Brain microvascular endothelial cell (primary cell): ENCODE measurements at places on chromosomes 11 and 22.

DNA sequence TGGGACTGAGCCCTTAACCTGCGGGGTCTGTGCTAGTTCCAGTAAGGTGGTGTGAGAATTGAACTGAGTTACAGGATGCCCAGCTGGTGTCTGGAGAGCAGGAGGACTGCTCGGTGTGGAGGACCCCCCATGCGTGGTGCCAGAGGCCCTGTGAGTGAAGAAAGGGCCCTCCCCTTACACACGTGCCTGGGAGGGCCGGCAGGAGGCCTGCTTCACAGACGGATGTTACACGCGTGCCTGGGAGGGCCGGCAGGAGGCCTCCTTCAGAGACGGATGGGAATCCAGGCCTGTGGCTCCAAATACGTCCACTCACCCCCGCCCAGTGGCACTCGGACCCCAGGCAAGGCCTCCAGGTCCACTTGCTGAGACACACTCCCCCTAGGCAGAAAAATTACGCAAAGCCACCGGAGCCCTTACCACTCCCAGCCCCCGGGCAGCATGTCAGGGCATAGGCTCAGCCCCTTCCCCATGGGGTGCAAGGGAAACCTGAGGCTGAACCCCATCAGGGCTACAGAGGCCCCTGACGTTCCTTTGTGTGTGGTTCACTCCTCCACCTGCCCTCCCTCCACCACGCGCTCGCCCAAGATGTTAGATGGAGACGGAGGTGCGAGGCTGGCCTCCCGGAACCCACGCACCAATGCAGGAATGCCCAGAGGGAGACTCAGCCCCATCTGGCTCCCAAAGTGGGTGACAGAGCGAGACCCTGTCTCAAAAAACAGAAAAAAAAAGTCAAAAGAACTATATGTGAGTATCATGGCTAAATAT lies 227.8 kb downstream of the BRD1 start:
- no peak for DNase-seq

GRCh38 chr11:36825251-36825650 lies 227.2 kb upstream of the RAG2 start:
- DNase-seq: no peak

- peak; percentile 74 for DNase-seq
These were observed 35.8 kb upstream of the MYOD1 start for GRCh38 chr11:17683377-17684161.

DNA sequence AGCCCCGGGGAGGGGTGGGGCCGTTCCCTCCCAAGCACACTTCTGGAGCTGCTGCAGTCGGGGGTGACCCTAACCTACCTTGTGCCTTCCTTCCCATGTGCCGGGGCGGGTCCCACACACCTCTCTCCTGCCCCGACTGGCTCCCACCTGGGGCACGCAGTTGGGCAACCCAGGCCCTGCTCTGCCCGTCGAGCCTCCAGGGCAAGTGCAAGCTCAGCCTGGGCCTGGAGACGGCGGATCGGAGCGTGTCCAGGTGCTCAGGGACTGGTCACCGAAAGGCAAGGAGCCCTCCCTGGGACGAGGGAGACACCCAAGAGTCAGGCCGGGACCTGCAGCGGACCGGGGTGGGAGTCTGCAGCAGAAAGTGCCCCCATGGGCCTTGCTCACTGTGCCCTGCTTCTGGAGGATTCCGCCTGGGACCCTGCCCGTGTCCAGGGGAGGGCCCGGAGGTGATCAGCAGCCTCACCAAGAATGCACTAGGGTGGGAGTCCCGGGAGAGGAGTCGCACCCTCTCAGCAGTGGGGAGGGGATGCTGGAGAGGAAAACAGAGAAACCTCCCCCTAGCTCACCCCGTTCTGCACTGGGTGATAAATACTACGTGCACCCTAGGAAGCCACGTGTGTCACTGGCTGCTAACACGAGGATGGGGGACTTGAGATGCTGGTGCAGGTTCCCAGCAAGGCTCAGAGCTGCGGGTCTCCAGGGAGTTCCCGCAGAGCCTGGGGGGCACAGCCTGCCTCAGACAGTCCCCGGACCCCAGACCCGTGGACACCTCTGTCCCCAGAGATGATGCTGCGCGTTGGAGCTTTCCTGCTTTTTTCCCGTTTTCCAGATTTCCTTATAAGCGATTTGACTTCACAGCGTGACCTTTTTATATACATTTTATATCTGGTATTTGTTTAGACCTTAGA lies 5.2 kb upstream of the GATD1 start:
- no peak for DNase-seq

- DNase-seq: no peak
These were observed 10.9 kb downstream of the PRRG4 start for GRCh38 chr11:32840587-32840986.

- peak; percentile 29 for DNase-seq
These were observed 40.2 kb downstream of the DIXDC1 start for GRCh38 chr11:111977146-111978027.

GRCh38 chr11:50080256-50080655 lies 47.6 kb downstream of the OR4C45 start:
- DNase-seq: no peak

DNA sequence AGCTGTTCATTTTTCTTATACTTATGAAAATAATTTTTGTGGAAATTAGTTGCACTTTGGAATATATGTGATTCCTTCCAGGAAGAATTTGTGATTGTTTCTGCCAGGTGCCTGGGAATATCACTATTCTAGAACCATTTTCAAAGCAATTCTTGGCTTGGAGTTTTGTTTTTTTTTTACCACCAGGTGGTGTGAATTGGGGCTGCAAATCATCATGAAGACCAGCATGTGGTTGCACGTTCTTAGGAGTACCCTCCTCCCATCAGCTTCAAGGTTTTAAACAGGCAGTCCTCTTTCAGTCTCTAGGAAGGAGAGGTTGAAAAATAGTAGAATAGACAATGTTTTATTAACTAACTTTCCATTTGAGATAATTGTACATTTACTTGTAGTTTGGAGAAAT lies 25.9 kb downstream of the USP47 start:
- DNase-seq: no peak

DNA sequence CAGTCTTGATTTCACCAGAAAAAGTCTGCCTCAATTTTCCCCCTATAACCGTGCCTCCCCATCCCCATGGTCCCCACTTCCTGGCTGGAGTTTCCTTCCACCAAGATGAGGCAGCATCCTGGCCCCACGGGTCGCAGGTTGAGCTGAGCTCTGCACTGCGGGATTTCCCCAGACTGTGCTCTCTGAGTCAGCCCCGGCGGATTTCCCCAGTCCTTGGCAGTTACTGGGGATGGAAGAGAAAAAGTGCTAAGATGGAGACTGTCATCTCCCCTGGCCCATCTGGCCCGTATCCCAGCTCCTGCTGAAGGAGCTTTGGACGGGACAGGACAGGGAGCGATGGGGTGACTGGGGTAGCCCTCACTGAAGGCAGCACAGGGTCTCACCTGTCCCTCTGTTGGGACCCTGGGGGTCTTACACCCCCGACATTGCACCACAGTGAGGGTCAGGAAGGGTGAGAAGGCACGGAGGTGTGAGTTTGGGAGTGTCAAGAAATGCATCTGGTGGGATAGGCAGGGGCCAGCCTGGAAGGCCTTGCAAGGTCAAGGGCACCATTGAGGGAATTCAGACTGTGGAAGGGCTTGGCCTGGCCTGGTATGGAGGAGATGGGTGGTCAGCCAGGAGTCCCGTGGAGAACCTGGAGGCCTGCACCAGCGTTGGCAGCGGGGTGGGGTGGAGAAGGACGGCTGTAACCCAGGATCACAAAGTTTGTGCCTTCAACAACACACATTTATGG lies 36.5 kb downstream of the NADSYN1 start:
- peak; percentile 72 for DNase-seq

- DNase-seq: peak; percentile 80
These were observed 60.4 kb downstream of the SBF2 start for GRCh38 chr11:10233581-10233980.

GRCh38 chr11:94630221-94630620 lies 63.1 kb downstream of the PIWIL4 start:
- DNase-seq: no peak

DNA sequence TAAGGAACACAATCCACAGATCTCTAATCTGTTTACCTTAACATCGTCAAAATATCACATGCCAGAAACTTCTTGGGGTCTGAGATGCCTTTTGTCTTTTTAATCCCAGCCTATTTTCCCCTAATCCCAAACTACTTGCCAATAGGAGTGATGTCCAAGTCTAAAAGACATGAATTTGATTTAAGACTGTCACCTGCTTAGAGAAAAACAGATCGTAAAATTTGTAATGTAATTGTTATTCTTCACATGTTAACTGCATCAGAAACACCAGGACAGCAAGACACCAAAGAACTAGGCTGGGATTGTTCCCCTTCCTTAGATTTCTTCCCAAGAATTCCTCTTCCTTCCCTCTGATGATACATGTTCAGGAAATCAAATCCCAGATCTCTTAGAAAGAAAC lies 198.1 kb upstream of the ARHGAP20 start:
- DNase-seq: no peak

DNA sequence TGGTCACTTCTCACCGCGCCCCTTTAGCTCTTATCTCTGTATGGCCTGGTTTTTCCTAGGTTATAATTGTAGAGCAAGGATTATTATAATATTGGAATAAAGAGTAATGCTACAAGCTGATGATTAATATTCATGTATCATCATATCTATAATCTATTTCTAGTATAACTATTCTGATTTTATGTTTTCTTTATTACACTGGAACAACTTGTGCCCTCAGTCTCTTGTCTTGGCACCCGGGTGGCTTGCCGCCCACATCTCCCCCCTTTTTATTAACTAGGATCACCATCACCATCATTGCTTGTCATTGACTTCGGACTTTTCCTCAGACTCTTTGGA lies 11.0 kb downstream of the OR52K1 start:
- DNase-seq: no peak

DNA sequence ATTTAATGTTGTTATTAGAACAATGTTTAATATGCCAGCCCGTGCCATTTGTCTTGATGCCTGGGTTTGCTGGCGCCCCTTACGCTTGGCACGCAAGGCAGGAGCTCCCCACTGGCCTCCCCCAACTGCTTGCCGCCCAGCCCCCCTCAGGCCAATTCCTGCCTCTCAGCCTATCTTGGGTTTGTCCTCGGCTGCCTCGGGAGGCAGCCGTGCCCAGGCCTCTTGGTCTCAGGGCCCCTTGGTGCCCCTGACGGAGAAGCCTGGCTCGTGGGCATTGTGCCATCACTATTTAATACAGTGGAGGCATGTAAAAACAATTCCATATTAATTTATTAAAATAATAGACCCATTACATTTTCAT lies 119.8 kb downstream of the KCNQ1OT1 start:
- no peak for DNase-seq

- DNase-seq: no peak
These were observed 13.0 kb upstream of the FCHSD2 start for GRCh38 chr11:73155102-73155501.

DNA sequence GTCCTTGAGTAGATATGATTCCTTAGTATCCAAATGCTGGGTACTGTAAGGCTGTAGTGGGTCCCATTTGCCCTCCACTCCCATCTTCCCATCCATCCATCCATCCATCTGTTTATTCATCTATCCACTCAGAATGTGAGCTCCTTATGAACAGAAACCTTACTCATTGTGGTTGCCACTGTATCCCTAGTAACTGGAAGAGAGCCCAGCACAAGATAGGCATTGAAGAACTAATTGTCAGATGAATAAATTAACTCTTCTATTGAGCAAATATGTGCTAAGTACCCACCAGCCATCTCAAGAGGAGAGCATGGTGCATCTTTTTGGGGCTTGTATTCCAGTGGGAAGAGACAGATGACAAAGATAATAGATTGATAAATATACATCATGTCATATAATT lies 86.4 kb upstream of the SEZ6L start:
- no peak for DNase-seq

- no peak for DNase-seq
These were observed 148.9 kb downstream of the TBC1D22A start for GRCh38 chr22:46911346-46911745.

GRCh38 chr11:27361649-27362431 lies 1.2 kb downstream of the CCDC34 start:
- DNase-seq: no peak

DNA sequence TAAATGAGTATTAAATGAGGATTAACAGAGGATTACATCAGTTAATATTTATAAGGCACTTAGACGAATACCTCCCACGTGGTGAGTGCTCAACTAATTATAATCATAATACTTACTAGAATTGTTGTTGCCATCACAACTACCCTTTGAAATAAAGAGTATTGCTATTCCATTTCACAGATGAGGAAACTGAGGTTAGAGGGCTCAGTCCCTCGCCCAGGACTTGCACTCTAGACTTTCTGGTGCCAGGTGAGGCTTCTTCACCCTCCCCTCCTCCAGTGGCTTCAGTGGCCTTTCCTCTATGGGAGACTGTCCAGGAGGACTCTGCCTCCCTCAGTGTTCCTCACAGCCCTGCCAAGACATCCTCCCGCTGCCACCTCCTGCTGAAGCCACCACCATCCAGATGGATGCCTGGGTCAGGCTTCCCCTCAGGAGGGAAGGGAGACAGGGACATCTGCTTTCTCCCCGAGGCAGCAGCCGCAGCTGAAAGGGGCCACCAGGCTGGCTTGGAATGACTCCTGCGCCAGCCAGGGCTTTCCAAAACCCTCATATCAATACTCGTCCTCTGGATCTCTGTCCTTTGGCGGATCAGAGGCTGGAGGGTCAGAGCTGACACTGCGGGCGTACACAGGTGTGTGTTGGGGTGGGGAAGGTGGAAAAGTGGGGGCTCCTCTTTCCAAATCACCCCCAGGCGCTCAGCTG lies 580.1 kb downstream of the BUD13 start:
- DNase-seq: no peak

DNA sequence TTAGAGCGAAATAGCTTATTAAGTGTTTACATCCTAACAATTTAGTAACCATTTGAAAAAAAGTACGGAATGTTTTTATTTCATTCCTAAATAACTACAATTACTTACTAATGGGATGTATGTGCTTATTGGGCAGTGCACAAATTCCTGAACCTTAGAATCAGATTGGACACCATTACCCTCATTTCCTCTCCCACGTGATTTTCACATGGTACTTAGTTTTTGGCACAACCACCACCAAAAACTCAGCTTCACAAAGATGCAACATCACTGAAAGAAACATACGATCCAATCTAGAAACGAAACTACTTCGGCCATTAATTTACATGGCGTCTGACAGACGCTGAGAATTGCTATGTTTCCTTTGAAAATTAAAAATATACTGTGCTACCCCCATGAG lies 81.5 kb downstream of the FBXO7 start:
- no peak for DNase-seq

DNA sequence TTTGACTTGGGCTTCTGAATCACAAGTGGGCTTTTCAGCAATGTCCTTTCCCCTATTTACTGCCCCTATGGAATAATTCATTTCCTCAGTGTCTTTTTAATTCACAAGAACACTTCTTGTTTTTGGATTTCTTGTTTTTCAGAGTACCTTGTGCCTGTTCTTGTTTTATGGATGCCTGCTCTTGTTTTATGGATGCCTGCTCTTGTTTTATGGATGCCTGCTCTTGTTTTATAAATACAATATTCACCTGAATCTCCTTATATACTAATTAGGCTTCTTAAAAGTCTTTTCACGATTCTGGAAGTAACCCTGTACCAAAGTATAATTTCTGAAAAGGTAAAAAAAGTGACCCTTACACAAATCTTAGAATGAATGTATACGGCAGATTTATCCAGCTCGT lies 32.8 kb downstream of the CACNA1I start:
- DNase-seq: no peak

DNA sequence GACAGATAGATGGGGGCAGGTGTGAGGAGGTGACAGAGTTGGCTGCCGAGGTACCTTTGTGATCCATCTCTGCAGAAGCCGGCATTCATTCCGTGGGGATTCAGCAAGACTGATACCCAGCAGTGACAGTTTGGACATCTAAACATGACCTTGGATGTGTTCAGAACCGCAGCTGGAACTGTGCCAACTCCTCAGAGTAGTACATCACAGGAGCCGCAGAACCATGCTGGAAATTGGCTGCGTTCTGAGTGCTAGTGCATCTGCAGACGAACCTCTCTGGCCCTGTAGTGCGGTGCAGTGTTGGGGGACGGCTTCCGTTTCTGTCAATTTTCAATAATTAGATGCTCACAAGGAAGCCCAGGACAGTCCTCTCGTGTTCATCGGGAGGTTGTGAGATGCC lies 772.1 kb downstream of the NTM start:
- no peak for DNase-seq
